Kasumi-1 (cell line): ENCODE measurements at places on chromosomes 11 and 22.

- DNase-seq: peak; percentile 25
These were observed 10.9 kb upstream of the FCHSD2 start for GRCh38 chr11:73152861-73153483.

DNA sequence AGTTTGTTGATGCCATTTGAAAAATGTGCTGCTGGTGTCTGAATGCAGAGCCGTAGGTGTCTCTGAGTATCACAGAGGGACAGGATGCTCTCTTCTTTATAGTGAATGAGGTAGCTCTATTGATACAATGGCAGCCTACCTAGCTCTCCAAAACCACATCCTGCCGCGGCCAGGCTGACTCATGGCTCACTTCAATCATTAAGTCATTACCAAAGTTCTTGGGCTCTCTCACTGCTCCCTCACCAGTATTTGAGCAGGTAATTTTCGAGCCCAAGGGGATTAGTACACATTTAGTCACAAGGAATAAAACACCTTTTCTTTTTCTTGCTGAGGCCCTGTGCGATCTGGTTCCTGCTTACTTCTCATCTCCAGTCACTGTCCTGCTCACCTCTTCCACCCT is 509.0 kb upstream of the LARGE1 start:
- no peak for DNase-seq

- no peak for DNase-seq
These were observed 34.1 kb downstream of the SNX19 start for GRCh38 chr11:130882138-130882551.

DNA sequence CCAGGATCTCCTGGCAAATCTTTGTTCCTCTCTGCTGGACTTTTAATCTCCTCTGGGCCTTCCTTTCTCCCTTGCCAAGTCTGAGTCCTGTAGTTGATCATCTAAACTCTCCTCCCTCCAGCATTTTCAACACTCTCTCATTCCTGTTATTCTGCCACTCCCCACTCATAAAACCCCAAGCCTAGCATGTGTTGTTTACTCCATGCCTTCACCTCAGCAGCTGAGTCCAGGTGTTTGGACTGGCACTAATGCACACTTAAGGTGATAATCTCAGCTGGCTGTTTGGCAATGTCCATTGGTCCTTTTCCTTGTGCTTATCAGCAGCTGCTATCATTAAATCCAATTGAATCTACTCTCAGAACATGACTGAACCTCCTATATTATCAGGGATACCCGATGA is 876.8 kb upstream of the TENM4 start:
- DNase-seq: no peak

DNA sequence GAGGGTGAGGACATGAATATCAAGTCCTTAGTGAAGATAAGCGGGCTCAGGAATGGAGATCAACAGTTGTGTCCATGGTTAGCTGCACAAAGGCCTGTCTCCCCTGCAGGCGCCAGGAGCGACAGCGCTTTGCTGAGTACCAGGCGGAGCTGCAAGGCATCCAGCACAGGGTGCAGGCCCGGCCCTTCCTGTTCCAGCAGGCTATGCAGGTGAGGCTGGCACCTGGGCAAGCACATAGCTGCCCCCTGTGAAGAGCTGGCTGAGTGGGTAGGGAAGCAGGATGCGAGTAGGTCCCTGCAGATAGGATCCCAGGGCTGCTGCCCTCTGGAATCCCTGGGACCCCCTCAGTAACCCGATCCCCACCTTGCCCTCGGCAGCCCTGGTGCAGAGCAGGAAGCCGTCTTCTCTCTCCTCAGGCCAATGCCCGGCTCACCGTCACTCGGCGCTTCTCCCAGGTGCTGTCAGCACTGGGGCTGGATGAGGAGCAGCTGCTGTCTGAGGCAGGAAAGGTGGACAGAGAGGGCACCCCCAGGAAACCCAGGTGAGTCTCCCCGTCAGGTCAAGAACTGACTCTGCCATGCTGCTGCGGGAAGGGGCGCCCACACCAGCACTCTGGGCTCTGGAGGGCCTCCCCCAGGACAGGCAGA is 2.6 kb upstream of the SART1 start:
- no peak for DNase-seq
